ENCODE measurements at places on chromosomes 12 and 14.

- no peak for DNase-seq
Observed at GRCh38 chr12:1758887-1759286, 61.5 kb upstream of the LRTM2 start.

- DNase-seq, result no peak
Observed at GRCh38 chr14:76696361-76696760, 64.9 kb upstream of the VASH1 start.

GRCh38 chr12:129185855-129186254, 332.6 kb downstream of the GLT1D1 start:
- DNase-seq, result no peak

DNA sequence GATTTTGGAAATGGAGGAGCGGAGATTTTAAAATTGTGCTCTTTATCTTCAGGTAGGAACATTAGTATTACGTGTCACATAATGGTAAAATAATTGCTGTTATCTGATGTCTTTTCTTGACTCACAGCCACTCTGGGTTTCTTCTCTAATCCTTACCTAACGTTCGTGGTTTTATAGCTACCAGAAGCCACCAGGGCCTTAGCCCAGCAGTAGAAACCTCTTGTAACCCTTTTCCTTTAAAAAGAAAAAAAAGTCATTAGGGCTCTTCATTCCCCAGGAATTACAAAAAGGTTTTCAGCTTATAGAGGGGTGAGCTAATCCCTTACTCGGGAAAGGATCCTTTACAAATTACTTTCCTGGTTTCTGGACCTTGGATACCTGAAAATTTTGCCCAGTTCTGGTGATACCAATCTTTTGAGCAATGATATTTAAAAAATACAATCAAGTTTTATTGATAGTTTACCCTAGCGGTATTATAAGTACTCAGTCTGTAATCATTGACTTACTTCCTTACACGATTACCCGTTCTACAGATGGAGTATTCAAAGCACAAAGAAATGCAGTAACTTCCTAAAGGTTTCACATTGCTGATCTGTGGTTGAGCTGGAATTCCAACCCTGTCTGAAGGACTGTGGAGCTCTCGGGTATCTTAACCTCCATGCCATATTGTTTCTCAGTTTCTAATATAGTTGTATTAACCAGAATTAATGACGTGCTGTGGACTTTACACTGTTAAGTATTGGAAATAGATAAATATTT, 1.6 kb downstream of the GABARAPL1 start:
- DNase-seq, result no peak

DNA sequence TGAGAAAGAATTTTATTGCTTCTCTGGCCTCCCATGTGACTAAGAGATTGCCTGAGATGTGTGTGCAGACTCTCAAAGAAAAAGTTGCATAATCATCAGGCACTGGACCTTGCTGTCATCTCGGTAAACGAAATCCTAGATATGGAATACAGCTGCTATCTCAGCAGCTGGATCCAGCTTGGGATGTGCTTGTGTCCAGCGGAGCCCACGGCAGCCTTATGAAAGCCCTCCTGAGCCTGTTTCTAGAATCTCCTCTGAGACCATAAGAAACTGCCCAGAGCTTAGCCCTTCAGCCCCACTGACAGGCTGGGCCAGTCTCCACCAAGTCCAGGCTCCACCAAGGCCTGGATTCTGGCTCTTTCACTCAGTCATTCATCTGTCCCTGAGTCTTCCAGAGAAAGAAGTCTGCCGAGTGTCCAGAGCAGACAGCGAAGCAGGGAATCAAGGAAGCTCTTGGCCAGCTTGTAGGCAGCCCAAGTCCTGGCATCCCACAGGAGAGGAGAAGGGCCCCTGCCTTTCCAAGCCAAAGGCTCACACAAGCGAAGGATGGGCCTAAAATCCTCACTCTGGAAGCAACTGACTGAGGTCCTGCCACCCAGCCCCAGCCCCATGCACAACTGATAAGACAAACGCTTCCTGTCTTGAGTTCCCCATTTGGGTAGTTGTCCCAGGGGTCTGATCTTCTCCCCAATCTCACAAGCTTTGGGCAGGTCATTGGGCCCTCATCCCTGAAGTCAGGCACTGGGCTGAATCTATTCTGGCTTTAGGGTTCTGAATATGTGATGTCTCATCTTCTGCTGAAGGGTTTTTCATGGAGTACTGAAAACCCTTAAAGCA, 97.8 kb downstream of the SEC23A start:
- DNase-seq, result no peak

DNA sequence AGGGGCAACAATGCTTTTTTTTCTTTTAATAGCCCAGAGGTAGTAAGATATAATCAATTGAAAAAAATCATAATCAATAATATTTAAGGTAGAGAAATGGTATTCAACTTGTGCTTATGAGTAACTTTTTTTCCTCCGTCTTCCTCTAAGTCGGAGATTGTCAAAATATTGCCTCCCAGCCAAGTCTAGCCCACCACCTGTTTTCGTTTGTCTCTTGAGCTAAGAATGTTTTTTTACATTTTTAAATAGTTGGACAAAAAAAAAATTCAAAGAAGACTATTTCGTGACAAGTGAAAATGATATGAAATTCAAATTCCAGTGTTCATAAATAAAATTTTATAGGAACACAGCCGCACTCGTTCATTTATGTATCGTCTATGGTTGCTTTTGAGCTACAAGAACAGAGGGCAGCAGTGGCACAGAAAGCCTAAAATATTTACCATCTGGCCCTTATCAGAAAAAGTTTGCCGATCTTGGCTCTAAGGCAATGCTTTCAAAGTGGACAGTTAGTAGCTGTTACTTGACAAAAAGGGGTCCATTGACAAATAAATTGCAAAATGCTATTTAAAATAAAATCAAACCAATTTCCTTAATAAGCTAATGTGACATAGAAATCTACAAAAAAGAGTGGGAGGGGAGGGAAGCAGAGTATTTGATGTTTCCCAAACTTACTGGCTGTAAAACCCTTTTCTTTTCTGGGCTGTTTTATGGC, 40.8 kb upstream of the MAX start:
- DNase-seq, result no peak

DNA sequence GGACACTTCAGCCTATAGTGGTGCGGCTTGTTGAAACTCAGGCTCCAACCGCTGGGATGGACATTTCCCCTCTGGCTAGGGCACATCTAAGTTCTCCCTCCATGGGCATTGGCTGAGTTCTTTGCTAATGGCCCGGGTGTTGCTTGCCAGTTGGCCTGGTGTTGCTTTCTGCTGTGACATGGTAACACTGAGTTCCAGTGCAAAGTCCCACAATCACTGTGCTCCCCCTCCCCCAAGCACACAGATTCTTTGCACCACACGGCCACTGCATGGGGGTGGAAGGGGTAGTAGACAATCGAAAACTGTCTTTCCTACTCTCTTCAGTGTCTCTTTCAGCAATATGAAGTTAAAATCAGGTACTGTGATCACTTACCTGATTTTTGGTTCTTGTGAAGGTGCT, 308.2 kb downstream of the FUT8 start:
- DNase-seq, result no peak

DNA sequence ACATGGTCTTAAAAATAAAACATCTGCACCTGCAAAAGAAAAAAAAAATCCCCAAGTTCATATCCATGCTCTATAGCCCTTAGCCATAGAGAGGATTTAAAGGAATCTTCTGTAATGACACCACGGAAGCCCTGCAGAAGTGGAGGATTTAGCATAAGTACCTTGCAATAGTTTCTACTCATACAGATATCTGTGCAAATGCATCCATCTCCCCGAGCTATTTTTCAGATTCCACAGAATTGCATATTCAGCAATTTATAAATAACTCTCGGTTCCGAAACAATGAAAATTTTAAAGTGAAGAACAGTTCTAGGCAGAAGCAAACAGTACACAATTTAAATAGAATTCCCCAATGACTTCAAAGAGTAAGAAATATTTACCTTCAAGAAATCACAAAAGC, 424 bp downstream of the IGF1 start:
- DNase-seq, result no peak

GRCh38 chr14:100295376-100296105, 10.7 kb downstream of the SLC25A29 start:
- no peak for DNase-seq

- no peak for DNase-seq
Observed at GRCh38 chr12:25629341-25629740, 76.3 kb upstream of the LMNTD1 start.

DNA sequence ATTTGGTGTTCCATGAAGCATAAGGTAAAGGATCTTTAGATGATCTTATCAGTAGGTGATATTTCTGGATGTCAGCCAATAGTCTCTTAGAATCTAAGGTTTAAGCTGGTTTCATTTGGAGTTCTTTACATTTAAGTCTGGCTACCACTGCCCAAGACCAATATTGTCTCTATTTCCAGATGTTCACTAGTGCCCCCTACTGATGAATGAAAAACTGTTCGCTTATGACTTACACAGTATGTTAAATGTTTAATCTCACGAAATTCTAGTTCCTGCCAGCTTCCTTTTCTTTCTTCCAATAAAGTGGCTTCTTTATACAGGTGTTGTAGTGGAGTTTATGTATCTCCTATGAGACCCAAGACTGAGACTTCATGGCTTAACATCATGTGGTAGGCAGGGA, 31.8 kb upstream of the MIS18BP1 start:
- DNase-seq, result no peak

DNA sequence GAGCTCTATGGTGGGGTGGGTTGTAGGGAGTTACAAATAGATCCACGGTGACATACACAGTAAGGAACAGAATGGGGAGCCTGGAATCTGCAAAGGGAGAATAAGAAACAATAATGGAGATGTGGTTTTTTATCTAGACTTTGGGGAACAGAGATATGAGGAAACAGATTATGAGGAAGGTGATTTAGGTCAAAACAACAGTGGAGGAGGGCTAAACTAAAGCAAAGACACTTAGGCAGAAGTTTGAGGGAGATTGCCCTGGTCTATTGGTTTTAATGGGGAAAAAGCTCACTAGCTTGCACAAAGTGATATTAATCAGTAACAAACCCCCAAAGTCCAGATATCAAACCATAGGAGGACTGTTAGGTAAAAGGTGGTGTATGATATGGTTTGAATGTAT, 144.5 kb upstream of the DYRK2 start:
- DNase-seq, result no peak

DNA sequence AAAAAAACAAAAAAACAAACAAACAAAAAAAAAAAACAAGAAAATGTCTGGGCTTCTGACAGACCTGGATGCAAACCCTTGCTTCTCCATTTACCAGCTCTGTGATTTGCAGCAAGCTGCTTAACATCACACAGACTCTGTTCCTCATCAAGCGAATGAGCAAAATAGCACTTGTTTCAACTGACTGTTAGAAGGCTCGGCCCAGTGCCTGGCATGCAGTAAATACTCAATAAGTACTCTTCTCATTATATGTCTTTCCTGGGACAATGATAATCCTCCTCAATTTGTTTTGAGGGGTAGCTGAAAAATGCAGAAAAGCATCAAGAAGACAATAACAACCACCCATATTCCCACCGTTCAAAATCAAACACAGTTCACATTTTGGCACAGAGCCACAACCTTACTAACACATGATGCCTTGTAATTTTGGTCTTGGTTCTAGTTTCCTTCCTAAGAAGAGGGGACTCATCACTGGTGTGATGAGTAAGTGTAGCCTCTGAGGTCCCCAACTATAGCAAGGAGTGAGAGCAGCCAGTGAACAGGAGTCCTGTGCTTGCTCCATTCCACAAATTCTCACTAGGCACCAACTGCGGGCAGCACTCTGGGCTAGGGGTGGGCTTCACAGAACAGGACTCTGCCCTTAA, 60.4 kb downstream of the TTC7B start:
- no peak for DNase-seq

DNA sequence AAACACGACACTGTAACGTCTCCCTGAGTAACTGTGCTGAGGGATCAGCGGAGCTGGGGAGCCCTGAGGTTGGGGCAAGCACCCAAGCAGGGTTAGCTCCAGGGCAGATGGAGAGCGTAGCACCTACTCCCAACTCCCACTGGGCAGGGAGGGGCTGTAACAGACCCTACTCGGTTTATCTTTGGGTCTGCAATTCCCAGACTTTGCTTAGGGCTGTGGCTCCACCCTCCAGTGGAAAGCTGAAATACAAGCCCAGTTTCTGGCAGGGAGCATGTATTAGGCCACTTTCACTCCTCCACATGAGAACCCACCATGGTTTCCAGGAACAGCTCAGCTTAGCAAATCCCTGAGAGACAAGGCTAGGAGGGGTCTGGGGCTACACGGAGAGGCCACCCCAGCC, 17.3 kb upstream of the TC2N start:
- DNase-seq, result no peak

- no peak for DNase-seq
Observed at GRCh38 chr12:41709463-41710285, 435.0 kb downstream of the GXYLT1 start.

DNA sequence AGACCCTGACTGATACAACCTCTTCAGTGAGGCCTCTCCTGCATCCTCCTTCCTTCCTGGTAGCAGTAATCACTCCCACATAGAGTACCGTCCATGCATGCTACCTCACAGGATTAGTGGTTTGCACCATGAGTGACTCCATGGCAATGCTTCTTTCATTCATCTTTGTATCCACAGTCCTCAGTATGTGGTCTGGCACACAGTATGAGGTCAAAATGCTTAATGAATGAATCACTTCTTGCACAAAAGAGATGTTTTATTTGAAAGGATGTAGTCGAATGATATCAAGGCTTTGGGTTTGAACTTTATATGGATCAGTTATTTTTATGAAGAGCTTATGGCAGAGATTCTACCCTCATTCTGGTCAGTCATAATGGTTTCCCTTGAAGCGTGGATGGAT, 42.2 kb downstream of the KCNA5 start:
- DNase-seq, result no peak

DNA sequence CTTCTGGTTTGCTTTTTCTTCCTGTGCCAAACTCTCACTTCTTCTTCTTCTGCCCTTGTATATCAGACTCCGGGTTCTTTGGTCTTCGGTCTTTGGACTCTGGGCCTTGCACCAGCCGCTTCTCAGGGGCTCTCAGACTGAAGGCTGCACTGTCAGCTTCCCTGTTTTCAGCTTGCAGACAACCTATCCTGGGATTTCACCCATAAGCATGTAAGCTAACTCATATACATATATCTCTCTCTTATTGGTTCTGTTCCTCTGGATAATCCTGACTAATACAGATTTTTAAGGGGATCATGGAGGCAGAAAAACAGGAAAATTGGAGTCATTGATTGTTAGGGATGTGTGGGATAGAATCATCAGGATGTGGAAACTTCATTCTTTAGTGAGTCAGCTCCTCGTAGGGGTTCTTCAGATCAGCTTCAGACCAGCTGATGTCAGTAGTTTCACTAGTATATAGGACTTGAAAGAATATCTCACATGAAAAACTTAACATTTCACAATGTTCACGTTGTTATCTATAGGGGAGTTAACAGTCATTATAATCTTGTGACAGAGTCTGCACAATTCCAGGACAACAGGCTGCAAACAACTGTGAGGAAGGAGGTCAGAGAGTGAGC, 102.9 kb downstream of the RASSF9 start:
- no peak for DNase-seq

DNA sequence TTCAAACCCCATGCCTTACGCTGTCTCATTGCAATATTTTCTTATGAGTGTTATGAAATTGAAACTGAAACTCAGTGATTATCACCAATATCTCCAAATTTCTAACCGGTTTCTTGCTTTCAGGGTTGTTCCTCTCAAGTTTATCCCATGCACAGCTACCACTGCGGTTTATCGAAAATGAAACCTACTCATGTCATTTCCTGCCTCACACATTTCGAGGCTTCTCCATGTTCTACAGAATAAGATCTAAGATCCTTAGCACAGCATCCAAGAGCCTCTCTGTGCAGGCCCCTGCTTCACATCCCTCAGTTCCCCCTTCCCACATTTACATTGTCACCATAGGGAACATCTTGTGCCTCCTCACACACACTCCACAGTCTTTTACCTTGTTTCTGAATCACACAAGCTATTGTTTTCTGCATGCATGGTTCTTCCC, 45.5 kb upstream of the FAR2 start:
- DNase-seq, result no peak

GRCh38 chr12:101616027-101616494, 21.3 kb downstream of the MYBPC1 start:
- DNase-seq, result no peak
